ENCODE measurements at places on chromosomes 1 and 21.

DNA sequence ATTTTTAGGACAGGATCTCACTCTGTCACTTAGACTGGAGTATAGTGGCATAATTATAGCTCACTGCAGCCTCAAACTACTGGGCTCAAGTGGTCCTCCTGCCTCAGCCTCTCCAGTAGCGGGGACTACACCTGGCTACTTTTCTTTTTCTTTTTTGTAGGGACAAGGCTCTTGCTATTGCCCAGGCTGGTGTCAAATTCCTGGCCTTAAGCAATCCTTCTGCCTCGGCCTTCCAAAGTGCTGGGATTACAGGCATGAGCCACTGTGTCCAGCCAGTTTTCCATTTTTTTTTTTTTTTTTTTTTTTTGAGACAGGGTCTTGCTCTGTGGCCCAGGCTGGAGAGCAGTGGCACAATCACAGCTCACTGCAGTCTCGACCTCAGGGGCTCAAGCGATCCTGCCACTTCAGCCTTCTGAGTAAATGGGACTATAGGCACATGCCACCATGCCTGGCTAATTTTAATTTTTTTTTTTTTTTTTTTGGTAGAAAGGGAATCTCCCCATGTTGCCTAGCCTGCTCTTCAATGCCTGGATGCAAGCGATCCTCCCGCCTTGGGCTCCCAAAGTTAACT, 20.6 kb upstream of the CEP85 start:
- DNase-seq: no peak

DNA sequence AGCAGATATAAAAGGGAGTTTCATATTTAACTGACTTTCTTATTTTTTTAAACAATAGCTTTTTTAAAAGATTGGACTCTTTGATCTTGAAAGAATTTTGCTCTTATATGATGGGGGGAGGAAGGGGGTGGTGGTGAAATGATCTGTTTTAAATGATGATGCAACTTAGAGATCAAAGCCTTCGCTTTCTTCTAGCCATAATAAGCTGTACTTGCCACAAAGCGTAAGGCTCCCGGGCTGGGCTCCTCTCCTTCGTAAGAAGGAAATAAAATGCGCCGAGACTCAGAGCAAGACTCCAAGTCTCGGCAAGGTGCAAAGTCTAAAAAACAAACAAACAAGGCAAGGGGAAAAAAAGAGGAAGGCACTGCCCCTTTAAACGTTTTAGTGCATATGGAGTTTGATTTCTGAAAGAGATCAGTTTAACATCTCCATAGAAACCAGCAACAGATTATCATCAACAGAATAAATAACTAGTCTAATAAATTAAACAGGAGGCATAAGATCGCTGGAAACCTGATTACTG, 3.3 kb downstream of the CASZ1 start:
- DNase-seq: no peak

DNA sequence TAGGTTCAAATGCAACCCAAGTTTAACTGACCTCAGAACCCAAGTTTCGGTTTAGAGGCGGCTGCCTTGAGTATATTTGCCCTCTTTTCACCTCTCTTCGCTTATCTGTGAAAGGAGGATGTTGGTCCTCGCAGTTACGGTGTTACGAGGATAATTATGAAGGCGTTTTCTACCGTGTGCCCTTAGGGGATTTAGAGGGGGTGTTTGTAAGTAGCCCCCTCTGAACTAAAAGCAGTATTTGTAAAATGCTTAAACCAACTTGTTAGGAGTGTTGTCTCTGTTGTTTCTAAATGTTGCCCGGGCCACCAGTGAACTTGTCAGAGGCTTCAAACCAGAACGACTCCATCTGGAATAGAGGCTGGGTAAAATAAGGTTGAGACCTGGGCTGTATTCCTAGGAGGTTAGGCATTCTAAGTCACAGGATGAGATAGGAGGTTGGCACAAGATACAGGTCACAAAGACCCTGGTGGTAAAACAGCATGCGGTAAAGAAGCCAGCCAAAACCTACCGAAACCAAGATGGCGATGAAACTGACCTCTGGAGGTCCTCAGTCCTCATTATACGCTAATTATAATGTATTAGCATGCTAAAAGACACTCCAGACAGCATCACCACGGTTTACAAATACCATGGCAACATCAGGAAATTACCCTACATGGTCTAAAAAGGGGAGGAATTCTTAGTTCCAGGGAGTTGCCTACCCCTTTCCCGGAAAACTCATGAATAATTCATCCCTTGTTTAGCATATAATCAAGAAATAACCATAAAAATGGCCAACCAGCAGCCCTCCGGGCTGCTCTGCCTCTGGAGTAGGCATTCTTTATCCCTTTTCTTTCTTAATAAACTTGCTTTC, 1.0 kb upstream of the PSRC1 start:
- DNase-seq: no peak

- no peak for DNase-seq
Measured at GRCh38 chr21:46125846-46126301, 28.0 kb downstream of the COL6A2 start.

GRCh38 chr1:64133036-64133435, 70.4 kb upstream of the UBE2U start:
- no peak for DNase-seq

DNA sequence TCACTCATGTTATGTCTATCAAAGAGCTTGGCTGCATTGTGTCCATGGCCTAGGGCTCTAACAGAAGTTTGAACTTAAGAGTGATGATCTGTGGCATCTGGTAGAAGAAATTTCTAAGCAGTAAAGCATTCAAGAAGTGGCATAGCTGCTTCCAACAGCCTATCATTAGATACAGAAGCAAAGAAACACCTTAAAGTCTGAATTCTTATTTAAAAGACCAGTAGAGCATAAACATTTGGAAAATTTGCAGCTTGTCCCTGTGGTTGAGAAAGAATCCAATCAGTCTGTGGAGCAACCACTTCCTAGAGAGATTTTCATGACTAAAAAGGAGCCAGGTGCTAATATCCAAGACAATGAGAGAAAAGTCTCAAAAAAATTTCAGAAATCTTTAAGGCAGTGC, 165.5 kb downstream of the SNX7 start:
- no peak for DNase-seq

- no peak for DNase-seq
Measured at GRCh38 chr1:221687836-221688487, 53.9 kb downstream of the DUSP10 start.

- no peak for DNase-seq
Measured at GRCh38 chr1:184803180-184803492, 48.5 kb upstream of the EDEM3 start.

DNA sequence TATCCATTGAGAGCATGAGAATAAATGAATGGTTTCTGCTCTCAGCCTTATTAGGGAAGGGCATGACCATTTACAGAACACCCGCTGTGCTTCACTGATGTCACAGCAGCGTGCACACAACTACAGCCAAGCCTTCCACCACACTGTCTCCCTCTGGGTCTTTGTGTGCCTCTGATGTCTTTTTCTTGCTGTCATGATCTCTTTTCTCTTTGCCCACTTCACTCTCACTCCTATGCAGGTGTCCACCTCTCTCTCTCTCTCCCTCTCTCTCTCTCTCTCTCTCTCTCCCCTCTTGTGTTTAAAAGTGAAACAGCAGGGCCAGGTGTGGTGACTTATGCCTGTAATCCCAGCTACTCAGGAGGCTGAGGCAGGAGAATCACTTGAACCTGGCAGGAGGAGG, 232.5 kb upstream of the JUN start:
- DNase-seq: no peak

- DNase-seq: no peak
Measured at GRCh38 chr1:167135281-167135840, 41.5 kb downstream of the STYXL2 start.

- DNase-seq: no peak
Measured at GRCh38 chr1:180230416-180230790, 339 bp downstream of the LHX4 start.

GRCh38 chr21:32770871-32771523, 558 bp downstream of the PAXBP1 start:
- DNase-seq: peak; percentile 64

DNA sequence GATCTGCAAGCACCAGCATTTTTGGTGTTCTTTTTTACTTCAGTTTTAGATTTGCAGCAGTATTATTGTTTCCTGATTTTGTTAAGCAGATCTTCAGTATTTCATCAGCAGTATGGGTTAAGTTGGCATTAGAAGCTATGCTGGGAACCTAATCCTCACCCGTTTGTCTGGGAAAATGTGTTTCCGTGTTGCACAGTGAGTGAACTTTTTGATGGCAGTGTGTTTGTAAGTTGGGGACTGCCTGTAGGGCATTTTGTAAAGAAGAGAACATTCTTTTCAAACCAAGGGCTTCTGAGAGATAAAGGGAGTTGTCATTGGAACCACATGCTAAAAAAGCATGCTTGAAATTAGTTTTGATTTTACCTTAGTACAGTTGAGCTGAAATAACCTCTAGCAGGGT, 35.9 kb downstream of the UCK2 start:
- no peak for DNase-seq

- DNase-seq: no peak
Measured at GRCh38 chr1:53076721-53077598, 14.9 kb downstream of the PODN start.

GRCh38 chr1:27520651-27521050, 30.7 kb upstream of the WASF2 start:
- DNase-seq: no peak

- DNase-seq: no peak
Measured at GRCh38 chr21:29149808-29150425, 19.5 kb downstream of the MAP3K7CL start.

DNA sequence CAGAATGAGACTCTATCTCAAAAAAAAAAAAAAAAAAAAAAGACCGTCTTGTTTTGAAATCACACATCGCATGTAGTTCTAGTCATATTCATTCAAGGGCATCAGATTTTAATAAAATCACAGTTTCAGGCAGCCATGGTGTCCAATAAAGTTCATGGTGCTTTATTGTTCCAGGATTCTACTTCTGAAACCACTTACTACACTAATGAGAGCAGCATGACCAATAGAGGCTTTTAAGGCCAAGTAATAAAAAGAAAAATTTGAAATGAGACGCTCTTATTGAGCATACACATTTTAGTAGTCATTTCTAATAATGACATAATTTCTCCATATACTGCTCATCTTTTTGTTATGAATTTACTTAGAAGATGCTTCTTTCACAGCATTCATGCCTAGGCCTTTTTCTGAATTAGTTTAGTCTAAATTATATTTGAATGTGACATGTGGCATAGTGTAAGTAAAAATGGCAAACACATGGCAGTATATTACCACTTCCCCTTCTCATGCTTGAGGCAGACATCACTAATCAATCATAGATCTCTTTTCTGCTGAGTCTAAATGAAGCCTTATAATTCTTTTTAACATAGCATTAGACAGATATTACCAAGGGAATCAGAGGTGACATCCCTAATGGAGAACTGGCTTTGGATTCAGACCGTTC, 18.5 kb downstream of the NTMT2 start:
- no peak for DNase-seq

GRCh38 chr1:5670590-5671350, 321.5 kb downstream of the NPHP4 start:
- no peak for DNase-seq

- DNase-seq: no peak
Measured at GRCh38 chr1:171081314-171081753, 9.4 kb upstream of the FMO3 start.

DNA sequence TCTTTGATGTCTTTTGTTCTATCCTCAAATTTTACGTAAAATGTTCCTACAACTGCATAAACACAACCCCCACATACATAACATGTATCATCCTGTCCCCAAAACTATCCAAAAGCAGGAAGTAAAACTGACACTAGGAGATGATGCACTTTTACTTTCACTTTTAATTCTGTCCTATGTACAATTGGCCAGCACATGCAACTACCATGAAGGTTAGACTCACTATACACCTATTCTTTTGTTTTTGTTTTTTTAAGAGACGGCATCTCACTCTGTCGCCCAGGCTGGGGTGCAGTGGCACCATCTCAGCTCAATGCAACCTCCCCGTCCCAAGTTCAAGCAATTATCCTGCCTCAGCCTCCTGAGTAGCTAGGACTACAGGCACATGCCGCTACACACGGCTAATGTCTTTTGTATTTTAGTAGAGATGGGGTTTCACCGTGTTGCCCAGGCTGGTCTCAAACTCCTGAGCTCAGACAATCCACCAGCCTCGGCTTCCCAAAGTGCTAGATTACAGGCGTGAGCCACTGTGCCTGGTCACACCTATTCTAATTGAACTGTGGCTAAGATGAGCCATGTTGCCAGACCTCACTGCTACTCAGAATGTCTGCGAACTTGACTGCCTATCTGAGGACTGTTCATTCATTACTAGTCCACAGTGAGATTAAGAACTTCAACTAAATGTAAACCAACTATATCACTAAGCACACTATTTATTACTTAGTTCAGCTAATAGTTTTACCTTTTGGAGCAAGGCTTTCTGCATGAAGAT, 48.0 kb downstream of the TOR3A start:
- no peak for DNase-seq

- no peak for DNase-seq
Measured at GRCh38 chr1:18534810-18535205, 54.1 kb downstream of the KLHDC7A start.

DNA sequence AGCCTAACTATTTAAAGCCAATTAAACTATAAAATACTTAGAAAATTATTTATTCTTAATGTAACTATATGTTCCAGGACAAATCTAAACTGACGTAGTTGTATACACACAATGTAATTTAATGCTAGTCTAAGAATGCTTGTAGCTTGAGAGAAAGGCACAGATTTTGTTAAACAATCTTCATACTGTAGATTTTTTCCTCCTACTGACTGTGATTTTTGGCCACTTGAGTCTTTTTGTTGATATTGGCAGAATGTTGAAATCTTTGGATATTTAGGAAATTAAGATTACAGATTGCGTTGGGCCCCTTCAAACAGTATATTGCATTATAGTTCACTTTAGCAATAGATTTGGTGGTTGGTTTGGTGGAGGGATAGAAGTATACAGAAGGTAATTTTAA, 40.5 kb downstream of the ATF3 start:
- no peak for DNase-seq

GRCh38 chr1:222138095-222138494, 396.2 kb upstream of the DUSP10 start:
- DNase-seq: no peak

DNA sequence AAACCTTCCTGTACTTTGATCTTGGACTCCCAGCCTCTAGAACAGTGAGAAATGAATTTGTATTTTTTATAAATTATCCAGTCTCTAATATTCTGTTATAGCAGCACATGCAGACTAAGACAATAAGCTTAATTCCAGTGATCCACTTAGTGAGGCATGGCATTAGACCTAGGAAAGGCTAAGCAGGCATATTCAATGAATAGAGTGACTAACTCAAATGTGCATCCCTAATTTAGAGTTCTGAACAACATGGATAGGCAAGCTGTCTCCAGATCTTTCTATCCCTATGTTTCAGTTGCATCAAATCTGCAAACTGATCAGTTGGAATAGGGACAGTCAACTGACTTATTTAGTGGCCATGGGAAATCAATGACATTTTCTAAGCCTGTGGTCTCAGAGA, 4.3 kb upstream of the ERICH3 start:
- DNase-seq: no peak

- no peak for DNase-seq
Measured at GRCh38 chr1:44723496-44724295, 7.3 kb downstream of the RNU5D-1 start.

- no peak for DNase-seq
Measured at GRCh38 chr1:31745946-31746670, 18.0 kb downstream of the ADGRB2 start.
